HCEC 1CT (cell line): ENCODE measurements at places on chromosomes 2 and 18.
A peak's percentile ranks its signal among the peaks of the same experiment; 100 is the strongest.

DNA sequence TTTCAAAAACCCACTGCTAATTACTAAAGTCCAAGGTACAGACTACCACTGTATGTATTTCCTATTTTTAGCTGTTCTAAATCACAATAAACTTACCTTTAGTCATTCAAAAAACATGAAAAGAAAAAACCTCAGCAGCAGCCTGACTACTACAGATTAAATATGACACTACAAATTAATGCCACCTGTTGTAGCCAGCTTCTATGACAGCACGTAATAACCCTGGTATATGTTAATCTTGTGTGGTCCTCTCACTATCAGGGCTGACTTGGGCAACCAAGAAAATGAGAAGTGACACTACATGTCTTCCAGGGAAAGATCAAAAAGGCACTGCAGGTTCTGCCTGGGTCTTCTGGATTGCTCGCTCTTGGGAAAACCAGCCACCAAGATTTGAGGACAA, 90.6 kb upstream of the FAM124B start:
- DNase-seq: no peak

GRCh38 chr18:64115881-64116280, 33.0 kb downstream of the LINC00305 start:
- DNase-seq: no peak

DNA sequence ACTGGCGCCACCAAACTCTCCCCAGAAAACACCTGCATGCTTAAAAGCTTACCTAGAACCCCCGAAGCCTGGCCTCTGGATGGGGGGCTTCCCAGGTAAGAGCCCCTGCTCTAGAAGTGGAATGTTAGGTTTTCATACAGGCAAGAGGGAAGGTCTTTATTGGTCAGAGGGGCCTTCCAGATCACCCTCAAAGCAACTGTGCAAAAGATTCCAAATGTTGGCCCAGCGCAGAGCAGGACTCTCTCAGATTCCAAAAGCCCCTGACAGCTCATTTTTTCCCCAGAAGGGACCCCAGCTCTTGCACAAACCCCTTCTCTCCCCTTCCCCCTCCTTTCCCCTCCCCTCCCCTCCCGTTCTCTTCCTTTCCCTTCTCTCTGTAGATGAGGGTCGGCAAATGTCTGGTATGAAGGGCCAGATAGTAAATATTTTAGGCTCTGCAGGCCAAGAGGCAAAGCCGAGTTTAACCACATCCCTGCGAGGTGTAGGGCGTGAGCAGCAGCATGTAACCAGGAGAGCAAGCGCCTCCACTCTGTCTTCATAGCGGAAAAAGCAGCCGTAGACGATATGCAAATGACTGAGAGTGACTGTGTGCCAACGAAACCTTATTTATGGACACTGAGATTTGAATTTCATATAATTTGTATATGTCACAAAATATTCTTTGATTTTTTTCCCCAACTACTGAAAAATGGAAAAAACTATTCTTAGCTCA, 116.9 kb downstream of the SMAD7 start:
- no peak for DNase-seq

DNA sequence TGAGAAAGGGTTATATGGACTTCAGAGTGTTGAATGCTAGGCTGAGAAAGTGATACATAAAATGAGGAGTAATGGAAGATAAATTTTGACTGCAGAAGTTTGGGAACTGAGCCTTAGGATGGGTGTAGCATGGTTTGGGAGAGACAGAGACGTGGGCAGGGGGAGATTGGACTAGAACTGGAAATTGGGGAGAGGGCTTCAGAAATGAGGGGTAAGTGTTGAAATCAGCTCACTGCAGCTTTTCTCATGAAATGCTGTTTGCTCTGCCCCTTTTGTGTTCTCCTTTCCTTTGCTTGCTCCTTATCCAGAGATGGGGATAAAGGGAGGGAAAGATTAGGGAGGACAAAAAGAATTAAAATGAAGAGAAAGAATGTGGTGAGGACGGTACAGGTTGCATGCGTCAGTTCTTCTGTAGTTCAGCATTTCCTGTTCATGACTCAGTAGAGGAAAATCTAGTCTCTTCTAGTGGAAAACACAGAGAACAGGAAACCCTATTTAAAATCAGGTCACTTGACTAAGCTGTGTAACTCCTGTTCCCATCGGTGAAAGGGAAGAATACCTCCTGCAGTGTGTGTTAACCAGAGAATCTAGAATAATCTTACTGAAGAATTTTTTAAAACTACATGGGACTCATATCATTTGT, 105.6 kb downstream of the CRIM1 start:
- DNase-seq: peak; percentile 97

DNA sequence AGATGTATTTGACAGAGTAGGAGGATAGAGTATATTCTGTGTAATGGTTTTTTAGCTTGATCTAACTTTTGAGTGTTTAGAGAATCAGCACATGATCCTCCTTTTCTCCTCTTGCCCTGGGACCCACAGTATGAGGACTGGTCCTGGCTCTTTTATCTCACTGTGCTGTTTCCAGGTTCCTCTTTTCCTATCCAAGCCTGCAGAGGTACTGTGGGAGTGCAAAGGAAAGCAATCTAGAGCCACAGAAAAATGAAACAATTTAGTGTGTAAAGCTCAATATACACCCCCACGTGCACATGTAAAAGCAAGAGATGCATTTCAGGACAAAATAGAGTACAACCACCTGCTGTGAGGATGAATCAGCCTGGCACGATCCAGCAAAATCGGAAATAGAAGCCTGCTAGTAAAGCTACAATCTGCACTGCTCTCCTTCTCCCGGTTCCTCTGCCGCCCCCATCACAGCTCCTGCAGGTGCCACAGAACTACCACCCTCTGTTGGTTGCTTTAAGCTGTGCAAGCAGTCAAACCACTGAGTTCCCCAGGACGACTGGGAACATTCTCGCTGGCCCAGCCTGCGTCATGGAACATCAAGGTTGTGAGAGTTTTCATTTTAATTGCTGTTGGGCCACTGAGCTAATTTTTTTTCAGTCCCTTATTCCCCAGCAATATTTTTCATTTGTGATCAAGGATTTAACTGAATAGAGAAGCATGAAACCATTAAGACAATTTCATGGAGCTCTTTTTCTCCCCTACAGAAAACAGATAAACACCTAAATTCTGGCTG, 47.8 kb upstream of the MAPRE3 start:
- DNase-seq: peak; percentile 7
